Natural killer cell (primary cell): ENCODE measurements at places on chromosomes 4 and X. TPM values are rescaled to one million over a fixed set of nuclear protein-coding genes. Genes with fewer than 3 reads are reported as not detected.

GRCh38 chrX:47278691-47279090 is 45.9 kb downstream of the USP11 start:
- H3K27me3 ChIP-seq, result no peaks in the 10 kb centered on the region
- H3K4me1 ChIP-seq, result no peaks in the 10 kb centered on the region
- no peak for DNase-seq
- H3K27ac ChIP-seq, result no peak overlapping the region
- H3K4me3 ChIP-seq, result no peak overlapping the region
- no peaks in the 10 kb centered on the region for H3K36me3 ChIP-seq

GRCh38 chr4:185781555-185782215 is 30.3 kb downstream of the SORBS2 start:
- H3K4me3 ChIP-seq, result no peak overlapping the region
- DNase-seq, result no peak
- no peaks in the 10 kb centered on the region for H3K27me3 ChIP-seq
- H3K4me1 ChIP-seq, result no peaks in the 10 kb centered on the region

DNA sequence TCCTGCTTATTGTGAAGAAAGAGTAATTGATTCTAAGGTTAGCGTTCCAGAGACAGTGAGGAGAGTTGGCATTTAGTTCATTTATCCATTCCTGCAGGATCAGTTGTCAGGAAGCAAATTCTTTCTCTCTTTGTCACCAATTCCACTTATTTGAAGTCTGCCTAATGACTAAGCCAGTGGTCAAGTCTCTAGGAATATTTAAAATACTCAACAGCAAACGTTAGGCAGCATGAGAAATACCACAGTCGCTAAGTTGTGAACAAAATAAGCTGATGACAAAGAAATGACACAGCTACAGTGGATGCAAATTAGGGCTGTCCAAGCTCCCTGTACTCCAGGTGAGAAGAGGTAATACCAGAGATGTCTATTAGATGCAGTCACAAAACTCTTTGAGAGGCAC is 6.6 kb upstream of the MAGEB17 start:
- no peaks in the 10 kb centered on the region for H3K4me1 ChIP-seq
- H3K36me3 ChIP-seq, result no peaks in the 10 kb centered on the region
- no peak overlapping the region for H3K4me3 ChIP-seq
- H3K27ac ChIP-seq, result no peak overlapping the region
- H3K27me3 ChIP-seq, result no peaks in the 10 kb centered on the region

DNA sequence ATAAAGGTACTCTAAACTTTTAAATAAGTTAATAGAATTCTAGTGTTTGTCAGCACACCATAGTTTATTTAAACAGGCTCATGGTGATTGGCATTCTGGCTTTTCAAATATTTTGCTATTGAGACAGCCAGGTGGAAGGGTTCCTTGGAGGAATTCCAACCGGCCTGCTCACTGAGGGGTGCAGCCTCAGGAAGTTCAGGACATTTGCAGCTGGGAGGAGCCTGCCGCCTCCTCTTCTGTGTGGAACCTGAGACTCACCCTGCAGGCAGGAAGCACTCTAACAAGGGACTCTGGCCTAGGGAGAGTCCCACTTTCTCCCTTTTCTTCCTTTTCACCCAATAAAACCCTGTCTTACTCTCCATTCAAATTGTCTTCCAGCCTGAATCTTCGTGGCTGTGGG is 1328.0 kb downstream of the FSTL5 start:
- H3K36me3 ChIP-seq, result no peaks in the 10 kb centered on the region
- no peak for DNase-seq
- no peak overlapping the region for H3K27ac ChIP-seq
- H3K4me3 ChIP-seq, result no peak overlapping the region
- H3K4me1 ChIP-seq, result no peaks in the 10 kb centered on the region

GRCh38 chr4:151485541-151486131 is 76.7 kb downstream of the FHIP1A start:
- no peak for DNase-seq
- no peaks in the 10 kb centered on the region for H3K27me3 ChIP-seq
- H3K4me1 ChIP-seq, result no peaks in the 10 kb centered on the region
- H3K4me3 ChIP-seq, result no peak overlapping the region

DNA sequence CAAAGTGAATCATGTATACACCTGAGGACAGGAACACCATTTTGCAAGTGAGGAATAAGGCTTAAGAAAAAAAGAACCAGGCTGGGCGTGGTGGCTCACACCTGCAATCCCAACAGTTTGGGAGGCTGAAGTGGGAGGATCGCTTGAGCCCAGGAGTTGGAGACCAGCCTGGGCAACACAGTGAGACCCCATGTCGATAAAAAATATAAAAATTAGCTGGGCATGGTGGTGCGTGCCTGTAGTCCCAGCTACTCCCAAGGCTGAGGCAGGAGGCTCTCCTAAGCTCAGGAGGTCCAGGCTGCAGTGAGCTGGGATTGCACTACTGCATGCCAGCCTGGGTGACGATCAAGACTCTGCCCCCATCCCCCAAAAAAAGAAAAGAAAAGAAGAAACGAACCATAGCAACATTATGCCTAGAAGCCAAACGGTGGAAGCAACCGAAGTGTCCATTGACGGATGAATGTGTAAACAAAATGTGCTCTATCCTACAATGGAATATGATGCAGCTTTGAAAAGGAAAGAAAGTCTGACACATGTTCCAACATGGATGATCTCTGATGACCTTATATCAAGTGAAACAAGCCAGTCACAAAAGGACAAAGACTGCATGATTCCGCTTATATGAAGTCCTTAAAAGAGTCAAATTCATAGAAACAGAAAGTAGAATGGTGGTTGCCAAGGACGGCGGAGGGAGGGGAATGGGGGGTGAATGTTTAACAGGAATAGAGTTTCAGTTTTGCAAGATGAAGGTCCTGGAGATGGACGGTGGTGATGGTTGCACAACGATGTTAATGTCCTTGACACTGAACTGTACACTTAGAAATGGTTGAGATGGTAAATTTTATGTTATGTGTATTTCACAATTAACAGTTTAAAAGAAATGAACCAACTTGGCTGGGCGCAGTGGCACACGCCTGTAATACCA is 8.6 kb upstream of the KIAA0232 start:
- peaks cover 21% of the 10 kb centered on the region for H3K4me1 ChIP-seq
- H3K27me3 ChIP-seq, result no peaks in the 10 kb centered on the region
- H3K36me3 ChIP-seq, result no peaks in the 10 kb centered on the region
- H3K4me3 ChIP-seq, result no peak overlapping the region

GRCh38 chrX:19794690-19795089 is 92.7 kb downstream of the SH3KBP1 start:
- H3K4me3 ChIP-seq, result no peak overlapping the region
- DNase-seq, result no peak
- H3K4me1 ChIP-seq, result peaks cover 39% of the 10 kb centered on the region
- no peaks in the 10 kb centered on the region for H3K27me3 ChIP-seq

DNA sequence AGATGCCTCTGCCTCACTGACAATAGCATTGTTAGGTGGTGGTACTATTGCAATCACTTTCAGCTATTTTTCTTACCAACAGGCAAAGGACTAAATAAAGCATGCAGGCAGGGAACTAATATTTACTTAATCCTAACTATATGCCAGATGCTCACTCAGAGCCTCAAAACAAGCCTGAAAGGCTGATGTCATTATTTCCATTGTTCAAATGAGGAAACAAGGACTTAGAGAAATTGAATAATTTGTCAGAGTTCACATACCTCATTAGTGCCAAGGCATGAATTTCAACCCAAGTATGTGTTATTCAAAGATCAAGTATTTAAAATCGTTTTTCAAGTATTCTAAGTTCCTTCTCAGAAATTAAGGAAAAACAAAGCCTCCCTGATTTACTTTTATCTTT is 374.9 kb upstream of the TECRL start:
- H3K27ac ChIP-seq, result no peak overlapping the region
- no peaks in the 10 kb centered on the region for H3K36me3 ChIP-seq
- no peak for DNase-seq
- no peaks in the 10 kb centered on the region for H3K4me1 ChIP-seq
- H3K27me3 ChIP-seq, result no peaks in the 10 kb centered on the region

DNA sequence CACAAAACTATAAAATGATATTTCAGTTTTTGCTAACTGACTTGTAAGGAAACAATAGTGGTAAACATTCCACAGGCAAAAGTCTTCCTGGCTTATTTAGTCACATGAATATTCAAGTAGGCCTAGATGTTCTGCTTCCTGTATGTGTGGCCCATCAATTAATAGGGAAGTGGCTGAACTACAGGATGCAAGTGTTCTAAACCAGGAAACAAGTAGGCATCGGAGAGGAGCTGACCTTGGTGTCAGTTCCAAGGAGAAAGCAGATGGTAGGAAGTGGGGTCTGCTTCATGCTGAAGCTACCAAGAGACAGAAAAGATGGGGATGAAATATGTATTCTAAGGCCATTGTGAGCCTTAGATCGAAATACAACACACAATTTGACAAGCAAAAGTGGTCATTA is 149.7 kb downstream of the ANTXR2 start:
- H3K4me3 ChIP-seq, result no peak overlapping the region
- no peaks in the 10 kb centered on the region for H3K27me3 ChIP-seq
- no peak overlapping the region for H3K27ac ChIP-seq

- no peak overlapping the region for H3K27ac ChIP-seq
- no peaks in the 10 kb centered on the region for H3K4me1 ChIP-seq
- no peak overlapping the region for H3K4me3 ChIP-seq
- no peaks in the 10 kb centered on the region for H3K27me3 ChIP-seq
- H3K36me3 ChIP-seq, result no peaks in the 10 kb centered on the region
Observed at GRCh38 chr4:177281351-177281909, 28.2 kb upstream of the NEIL3 start.

GRCh38 chr4:119540249-119540648 is 88.4 kb downstream of the PDE5A start:
- no peaks in the 10 kb centered on the region for H3K4me1 ChIP-seq
- no peaks in the 10 kb centered on the region for H3K36me3 ChIP-seq
- no peak overlapping the region for H3K4me3 ChIP-seq
- no peak for DNase-seq
- H3K27me3 ChIP-seq, result no peaks in the 10 kb centered on the region
- H3K27ac ChIP-seq, result no peak overlapping the region

DNA sequence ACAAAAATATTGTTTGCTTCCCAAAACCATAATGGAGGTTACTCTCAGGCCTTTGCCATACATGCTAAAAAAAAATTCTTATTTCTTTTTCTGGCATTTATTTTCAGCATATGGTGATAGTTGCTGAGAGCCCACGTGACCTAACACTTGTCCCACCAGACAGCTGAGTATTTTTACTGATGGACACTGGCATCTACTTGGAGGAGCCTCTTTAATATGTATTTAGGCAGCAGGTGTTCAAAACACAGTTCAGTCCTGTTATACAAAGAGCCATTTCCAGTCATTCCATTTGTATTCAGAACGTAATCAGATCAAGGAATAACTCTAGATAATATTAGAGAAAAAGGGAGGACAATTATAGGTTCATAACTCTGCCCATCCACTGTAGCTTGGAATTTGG is 95.5 kb downstream of the CXCL13 start:
- H3K27me3 ChIP-seq, result no peaks in the 10 kb centered on the region
- H3K36me3 ChIP-seq, result no peaks in the 10 kb centered on the region
- no peak for DNase-seq
- H3K27ac ChIP-seq, result no peak overlapping the region
- no peaks in the 10 kb centered on the region for H3K4me1 ChIP-seq

DNA sequence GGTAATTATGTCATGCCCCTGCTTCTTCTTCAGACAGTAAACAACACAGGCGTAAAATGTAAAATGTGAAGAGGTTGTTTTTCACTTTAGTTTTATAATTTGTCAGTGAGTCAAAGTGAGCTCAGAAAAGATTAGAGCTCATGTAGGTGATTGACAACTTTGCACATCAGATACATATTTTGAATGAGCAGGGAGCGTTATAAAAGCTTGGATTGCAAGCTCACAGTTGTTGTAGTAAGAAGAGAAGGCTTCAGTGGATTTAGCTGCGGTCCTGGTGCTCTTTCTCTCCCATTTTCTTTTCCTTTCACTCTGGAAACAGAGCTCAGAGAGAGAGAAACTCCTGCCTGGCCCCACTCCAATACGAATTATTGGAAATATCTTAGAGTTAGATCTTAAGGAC is 26.4 kb downstream of the MTMR1 start:
- no peaks in the 10 kb centered on the region for H3K4me1 ChIP-seq
- DNase-seq, result no peak
- H3K4me3 ChIP-seq, result no peak overlapping the region
- no peaks in the 10 kb centered on the region for H3K27me3 ChIP-seq
- no peaks in the 10 kb centered on the region for H3K36me3 ChIP-seq

- peaks cover 8% of the 10 kb centered on the region for H3K4me1 ChIP-seq
- H3K4me3 ChIP-seq, result no peak overlapping the region
Observed at GRCh38 chr4:88382621-88383020, 4.0 kb downstream of the HERC6 start.

- H3K4me1 ChIP-seq, result peaks cover 19% of the 10 kb centered on the region
- no peak overlapping the region for H3K27ac ChIP-seq
- no peak for DNase-seq
Observed at GRCh38 chr4:38519666-38520065, 144.3 kb upstream of the KLF3 start.

GRCh38 chr4:84384801-84385200 is 114.3 kb downstream of the NKX6-1 start:
- H3K36me3 ChIP-seq, result no peaks in the 10 kb centered on the region
- H3K27ac ChIP-seq, result no peak overlapping the region
- no peak for DNase-seq
- no peaks in the 10 kb centered on the region for H3K4me1 ChIP-seq
- H3K4me3 ChIP-seq, result no peak overlapping the region

- H3K27ac ChIP-seq, result no peak overlapping the region
- no peak for DNase-seq
- H3K4me3 ChIP-seq, result no peak overlapping the region
- H3K36me3 ChIP-seq, result no peaks in the 10 kb centered on the region
Observed at GRCh38 chr4:15130441-15130840, 128.2 kb downstream of the CPEB2 start.

DNA sequence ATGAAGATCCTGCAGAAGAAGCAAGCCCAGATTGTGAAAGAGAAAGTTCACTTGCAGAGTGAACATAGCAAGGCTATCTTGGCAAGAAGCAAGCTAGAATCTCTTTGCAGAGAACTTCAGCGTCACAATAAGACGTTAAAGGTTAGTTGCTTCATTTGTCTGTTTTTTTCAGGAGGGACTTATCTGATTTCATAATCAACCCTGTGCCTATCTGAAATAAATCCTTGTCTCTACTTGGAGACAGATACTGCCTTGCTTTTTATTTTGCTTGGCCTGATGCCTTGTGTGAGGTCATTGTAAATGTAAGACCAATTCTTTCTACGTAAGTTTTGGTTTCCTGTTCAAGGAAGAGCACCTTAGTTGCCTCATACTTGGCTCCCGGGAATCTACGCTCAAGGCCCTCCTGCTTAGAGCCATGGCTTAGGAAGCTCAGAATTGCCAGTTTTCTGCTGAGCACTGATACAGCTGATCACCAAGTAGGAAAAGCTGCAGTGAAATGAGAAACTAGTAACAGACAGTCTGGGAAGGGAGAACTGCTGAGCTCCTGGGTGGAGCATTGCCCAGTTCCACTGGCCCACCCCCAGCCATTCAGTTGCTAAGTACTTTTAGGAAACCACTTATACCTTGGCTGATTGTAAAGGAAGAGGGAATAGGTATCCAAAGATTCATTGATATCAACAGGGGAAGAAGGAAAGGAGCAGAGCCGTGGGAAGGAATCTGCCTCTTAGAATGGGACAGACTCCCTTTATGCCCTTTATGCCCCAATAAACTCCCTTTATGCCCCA is 41.8 kb downstream of the RBBP7 start:
- H3K27ac ChIP-seq, result no peak overlapping the region
- no peak overlapping the region for H3K4me3 ChIP-seq
- H3K27me3 ChIP-seq, result no peaks in the 10 kb centered on the region
- no peaks in the 10 kb centered on the region for H3K4me1 ChIP-seq

Gene C4orf36
- not detected for total RNA-seq

Gene GLUD2
- total RNA-seq, result 0.16 TPM

Gene CD38
- total RNA-seq, result 91.8 TPM

Gene MAGEA8
- not detected for total RNA-seq

Gene ARHGAP36
- not detected for total RNA-seq

Gene PCDH7
- not detected for total RNA-seq

Gene PPP2R2C
- not detected for total RNA-seq

Gene CT47A7
- not detected for total RNA-seq

Gene HSFX3
- not detected for total RNA-seq

Gene TLR3
- total RNA-seq, result 8.3 TPM

Gene WDR17
- 0.07 TPM for total RNA-seq

Gene DDX3X
- total RNA-seq, result 1,054 TPM
